ENCODE measurements at places on chromosomes 3 and 15.
A peak's percentile ranks its signal among the peaks of the same experiment; 100 is the strongest.

DNA sequence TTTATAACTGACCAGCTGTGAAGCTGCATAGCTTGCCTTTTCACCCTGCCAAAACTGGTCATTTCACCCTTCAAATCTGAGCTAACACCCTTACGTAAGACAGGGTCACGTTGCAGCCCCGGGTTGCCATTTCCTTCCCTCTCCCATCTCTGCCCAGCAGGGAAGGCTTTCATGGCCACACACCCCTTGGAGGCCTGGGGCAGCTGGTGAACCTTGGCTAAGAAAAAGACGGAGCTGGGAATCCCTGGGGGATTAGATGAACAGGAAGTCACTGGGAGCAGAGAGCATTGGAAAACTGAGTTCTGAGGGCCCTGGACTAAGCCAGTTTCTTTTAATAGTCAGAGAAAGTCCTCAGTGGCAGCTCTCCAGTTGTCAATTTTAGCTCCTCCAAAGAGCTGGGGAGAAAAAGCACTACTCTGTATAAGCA is 67.8 kb downstream of the TTC23 start:
- no peak for DNase-seq

- no peak for DNase-seq
Measured at GRCh38 chr3:86914670-86915069, 76.3 kb downstream of the VGLL3 start.

DNA sequence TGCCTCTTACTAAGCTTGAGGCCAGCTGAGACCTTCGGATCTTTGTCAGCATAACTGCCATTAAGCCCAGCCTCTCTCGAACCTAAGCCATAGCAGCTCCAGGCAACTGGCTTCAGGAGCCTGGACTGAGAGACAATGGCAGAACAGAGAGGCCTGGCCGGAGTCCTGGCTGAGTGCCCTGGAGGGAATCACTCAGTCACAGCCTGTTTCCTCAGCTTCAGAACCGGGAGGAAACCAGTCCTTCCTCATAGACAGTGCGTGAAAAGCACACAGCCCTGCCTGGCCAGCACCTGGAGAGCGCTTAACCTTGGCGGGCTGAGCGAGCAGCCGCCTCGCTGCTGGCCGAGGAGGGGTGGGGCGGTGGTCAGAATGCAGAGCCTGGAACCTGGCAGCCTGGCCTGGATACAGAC is 21.6 kb downstream of the RNU5B-1 start:
- peak; percentile 47 for DNase-seq

- DNase-seq = no peak
Measured at GRCh38 chr3:49511639-49512038, 41.6 kb downstream of the DAG1 start.

DNA sequence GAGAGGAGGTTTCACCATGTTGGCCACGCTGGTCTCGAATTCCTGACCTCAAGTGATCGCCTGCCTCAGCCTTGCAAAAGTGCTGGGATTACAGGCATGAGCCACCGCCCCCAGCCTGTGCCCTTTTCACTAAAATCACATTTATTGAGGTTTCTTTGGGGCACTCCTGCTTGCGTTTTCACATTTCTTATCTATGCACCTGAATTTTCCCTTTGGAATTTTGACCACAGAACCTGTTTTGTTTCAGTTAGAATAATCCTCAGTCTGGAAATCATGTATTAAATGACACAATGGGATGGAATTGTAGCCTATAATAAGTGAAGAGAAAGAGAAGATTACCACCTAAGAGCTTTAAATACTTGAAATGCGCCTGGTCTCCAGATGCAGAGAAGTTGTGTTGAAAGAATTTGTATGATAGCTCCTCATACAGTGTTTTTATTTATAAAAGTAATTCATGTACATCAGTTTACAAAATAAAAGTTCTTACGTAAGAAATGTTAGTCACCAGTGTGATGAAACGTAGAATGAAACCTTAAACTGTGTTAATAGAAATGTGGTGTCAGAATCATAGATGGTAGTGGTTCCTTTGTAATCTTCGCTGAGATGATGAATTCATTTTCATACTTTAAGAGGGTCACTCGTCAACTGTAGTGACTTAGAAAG is 107.0 kb downstream of the TCF12 start:
- DNase-seq = peak; percentile 34

DNA sequence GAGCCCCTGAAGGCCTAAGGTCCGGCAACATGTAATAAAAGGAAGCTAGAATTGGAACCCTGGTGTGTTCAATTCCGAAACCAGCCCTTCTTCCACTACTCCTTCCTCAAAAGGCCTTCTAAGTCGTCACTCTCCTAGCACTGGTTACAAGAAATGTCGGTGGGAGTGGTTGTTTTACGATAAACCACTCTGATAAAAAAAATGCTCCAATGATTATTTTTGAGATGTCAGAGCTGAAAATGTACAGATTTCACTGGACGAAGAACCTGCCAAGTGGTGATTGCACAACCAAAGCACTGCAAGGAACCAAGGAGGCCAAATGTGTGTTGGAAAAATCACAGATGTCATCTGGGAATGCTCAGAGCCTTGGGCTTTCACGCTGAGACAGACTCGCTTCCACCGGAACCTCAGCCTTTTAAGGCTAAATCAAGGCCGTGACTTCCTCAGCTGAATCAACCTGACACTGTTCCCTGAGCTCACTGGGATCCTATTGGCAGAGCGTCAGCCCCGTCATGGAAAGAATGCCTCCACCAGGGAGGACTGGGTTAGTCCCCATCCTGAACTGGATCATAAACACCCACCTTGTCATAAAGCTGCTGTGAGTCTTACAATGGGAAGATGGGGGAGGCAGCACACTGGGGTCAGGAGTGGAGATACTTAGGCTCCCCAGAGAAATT is 108.1 kb upstream of the THBS1 start:
- DNase-seq = no peak

- no peak for DNase-seq
Measured at GRCh38 chr3:23611737-23612295, 193.9 kb upstream of the UBE2E1 start.

DNA sequence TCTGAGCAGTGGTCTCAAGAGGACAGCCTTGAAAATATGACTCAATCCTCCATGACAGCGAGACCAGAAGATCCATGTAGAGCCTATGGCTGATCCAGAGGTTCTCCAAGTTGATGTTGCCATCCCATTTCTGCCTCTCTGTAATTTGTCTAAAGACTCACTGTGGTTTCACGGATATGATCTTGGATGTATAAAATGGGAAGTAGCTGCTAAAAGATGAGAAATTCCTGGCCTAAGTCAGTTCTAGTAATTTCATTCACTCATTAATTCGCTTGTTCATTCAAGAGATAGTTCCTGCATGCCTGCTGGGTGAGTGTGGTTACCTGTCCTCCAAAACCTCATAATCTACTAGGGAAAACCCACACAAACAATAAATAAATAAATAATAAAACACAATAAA is 145.9 kb downstream of the TNIK start:
- DNase-seq = no peak

DNA sequence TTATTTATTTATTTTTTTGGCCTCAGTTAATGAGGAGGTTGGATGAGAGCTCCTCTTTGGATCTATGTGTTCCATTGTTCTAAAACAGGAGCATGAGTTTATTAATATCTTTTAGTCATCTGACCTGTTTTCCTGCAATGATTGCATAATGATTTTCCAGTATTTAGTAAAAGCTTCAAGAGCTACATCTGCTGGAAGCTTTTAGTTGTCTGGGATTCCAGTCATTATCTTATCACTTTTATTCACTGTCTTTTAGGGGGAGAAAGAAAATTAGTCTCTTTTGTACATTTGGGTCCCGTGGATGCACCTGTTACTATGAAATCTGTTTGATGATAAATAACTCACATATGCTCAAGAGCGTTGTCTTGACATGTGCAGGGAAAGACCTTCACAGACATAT is 1270.0 kb downstream of the ROBO1 start:
- DNase-seq = peak; percentile 13

- DNase-seq = peak; percentile 78
Measured at GRCh38 chr3:20080956-20081554, 40.8 kb downstream of the KAT2B start.

DNA sequence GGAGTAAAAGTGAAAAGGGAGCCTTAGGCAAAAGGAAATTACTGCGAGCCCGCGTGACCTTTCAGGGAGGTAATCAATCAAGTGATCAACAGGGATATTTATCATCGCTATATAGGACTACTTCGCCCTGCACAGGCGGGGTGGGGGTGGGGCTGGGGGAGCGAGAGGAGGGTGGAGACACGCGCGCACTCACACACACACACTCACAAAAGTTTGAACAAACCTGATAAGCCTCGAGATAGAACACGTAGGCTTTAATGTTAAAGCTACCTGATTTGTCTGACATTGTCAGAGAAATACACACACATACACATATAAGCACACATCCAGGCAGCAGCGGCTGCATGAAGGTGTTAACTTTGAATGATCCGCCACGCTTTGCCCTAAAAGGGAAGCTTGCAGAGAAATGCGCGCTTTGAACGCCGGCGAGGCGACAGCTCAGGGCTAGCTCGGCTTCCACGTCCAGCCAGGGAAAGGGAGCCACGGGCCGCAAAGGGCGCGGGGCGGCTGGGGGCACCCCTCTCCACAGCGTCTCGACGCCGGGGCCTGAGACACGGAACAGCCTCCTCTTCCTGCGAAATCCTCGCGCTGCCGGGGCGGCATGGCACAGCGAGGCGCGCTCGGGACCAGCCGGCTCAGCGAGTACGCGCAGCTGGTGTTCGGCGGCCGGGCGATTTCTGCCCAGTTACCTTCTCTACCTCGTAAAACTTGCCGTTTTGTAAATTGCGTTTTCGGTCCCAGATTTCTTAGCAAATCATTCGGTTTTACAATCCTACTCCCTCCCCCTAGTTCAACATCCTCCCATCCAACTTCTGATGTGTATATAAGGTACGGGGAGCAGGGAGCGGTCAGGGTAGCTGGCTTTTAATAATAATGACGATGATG is 4.8 kb upstream of the MECOM start:
- DNase-seq = peak; percentile 35

GRCh38 chr3:11499144-11499543 is 144.6 kb downstream of the VGLL4 start:
- no peak for DNase-seq

DNA sequence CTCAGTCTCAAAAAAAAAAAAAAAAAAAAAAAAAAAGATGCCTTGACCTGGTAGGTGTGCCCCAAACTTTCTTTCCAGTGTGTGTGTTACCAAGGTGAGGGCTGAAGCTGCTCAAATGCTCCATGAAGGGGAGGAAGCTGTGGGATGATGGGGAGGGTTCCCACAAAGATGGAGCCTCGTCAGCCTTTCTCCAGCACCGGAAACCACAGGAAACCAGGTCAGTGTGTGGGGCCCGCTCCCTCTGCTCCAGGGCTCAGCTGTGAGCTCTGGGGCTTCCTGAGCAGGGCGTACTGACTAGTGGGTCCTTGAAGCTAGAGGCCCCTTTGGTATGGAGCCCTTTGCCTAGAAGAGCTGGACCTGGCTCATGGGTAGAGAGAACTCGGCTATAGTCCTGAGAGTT is 681 bp upstream of the IL17RE start:
- no peak for DNase-seq

- no peak for DNase-seq
Measured at GRCh38 chr3:49998326-49998725, 58.4 kb downstream of the RBM6 start.

DNA sequence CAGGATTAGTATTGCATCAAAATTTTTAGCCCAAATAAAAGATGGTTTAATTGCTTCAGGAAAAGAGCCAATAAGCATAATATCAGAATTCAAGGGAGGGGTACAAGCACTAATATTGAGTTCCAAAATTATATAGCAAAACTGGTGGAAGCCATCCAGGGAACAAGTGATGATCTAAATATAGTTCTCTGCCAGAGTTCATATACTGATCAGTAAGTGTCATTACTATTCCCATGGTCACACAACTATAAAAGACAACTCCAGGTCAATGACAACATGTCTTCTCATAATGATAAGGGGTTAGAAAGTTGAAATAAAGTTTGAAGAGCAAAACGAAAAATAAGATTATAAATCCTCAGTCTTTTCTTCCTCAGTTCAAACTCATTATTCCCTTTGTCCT is 57.4 kb downstream of the ZNF280D start:
- no peak for DNase-seq

DNA sequence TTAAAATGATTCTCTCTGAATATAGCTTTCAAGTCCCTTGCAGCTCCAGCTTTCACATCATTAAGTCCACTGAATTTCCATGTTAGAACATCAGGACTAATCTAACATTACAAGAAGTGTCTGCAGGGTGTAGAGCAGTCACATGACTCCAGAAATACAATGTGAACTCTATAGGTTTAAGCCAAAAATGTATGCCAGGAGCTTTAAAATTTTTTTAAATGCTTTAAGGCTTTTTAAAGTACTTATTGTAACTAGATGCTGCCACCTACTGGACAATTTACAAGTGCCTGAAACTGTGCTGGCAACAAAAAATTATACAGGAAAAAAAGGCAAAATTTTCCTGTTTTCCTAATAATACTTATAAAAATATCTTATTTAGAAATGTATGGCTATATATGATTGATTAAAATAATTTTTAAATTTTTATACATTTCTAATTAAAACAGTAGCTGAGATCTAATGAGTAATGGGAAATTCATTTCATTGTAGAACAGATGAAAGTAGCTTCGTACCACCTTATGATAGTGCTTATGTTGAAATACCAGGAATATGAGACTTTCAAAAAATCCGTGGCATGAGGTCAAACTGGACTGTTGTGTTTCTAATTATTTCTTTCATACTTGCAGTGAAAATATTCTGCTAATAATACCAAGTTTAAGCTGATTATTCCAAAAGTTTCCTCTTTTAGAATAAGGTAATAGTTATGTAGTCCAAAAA is 25.7 kb downstream of the FSIP1 start:
- DNase-seq = peak; percentile 64
